ENCODE measurements at places on chromosomes 3 and 15.

DNA sequence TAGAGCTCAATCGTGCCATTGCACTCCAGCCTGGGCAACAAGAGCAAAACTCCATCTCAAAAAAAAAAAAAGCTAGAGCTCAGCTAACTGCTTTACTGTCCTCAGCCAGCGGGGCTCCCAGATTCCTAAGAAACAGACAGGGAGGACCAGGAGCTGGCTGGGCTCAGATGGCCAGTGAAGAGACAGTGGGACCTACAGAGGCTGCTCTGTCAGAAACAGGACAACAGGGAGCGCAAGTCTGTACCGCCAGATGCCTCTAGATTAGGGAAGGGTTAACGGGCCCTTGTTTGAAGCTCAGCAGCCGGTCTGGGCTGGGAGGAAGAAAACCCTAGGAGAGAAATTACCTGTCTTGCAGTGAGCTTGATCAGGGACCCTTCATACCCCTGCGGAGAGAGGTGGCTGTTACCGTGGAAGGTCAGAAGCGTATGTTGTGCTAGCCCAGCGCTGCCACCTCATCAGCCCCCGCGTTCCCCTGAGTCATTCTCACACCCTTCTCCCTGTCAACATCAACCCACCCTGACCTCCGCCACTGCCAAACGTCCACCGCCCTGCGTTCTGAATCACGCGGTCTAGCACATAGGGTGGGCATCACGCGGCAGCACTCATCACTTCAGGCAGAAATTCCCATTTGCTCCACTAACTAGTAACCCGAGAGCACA, 25.3 kb downstream of the RBPMS2 start:
- no peak for DNase-seq

- no peak for DNase-seq
Measured at GRCh38 chr3:174618368-174619080, 240.6 kb upstream of the NAALADL2 start.

DNA sequence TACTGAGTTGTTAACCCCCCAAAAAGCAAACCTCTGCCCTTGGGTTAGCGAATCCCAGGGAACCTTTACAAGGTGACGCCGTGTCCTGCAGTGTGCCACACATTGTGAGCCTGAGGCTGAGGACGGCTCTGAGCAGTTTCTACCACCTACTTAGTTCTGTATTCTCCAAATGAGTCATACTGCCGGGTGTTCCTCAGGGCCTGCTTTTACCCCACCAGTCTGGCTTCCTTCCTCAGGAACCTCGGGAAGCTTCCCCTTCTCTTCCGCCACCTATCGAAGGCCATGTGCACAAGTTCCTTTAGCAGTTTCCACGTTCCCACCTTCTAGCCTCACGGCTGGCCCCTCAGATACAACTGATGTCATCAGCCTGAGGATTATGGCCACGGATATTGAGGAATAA, 384.0 kb upstream of the TPM1 start:
- no peak for DNase-seq

- DNase-seq, result no peak
Measured at GRCh38 chr15:97893967-97894366, 66.5 kb upstream of the ARRDC4 start.

DNA sequence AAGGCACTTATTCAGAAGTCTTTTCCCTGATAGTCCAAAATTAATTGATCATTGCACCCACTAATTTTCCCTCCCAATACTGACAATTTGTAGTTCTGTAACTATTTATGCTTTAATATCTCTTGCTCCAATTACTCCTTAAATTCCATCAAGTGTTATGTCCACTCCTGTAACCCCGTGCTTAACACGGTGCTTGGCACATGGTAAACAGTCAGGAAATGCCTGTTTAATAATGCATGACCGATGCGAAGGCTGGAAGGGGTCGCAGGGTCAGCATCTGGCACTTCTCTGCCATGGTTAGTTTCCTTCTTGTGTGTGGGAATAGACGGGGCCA, 553 bp upstream of the SEC22A start:
- DNase-seq, result no peak

- no peak for DNase-seq
Measured at GRCh38 chr3:173191611-173192010, 50.6 kb upstream of the SPATA16 start.
